ENCODE measurements at places on chromosomes 3 and 15. TPM values are rescaled to one million over a fixed set of nuclear protein-coding genes. Genes with fewer than 3 reads are reported as not detected.

KBTBD12 gene
- total RNA-seq: not detected

TRIM42 gene
- not detected for total RNA-seq

KBTBD8 gene
- 0.45 TPM for total RNA-seq

FRG2C gene
- not detected for total RNA-seq

ITIH3 gene
- total RNA-seq: 0.05 TPM

PRR20G gene
- 0.14 TPM for total RNA-seq

TRIM59 gene
- 8.9 TPM for total RNA-seq

ENTPD3 gene
- not detected for total RNA-seq

CRTAP gene
- 282 TPM for total RNA-seq

SUCNR1 gene
- not detected for total RNA-seq

COL8A1 gene
- not detected for total RNA-seq

GATM gene
- 2.1 TPM for total RNA-seq

IRAK2 gene
- 23.4 TPM for total RNA-seq
